ENCODE measurements at places on chromosomes 6 and 20.

DNA sequence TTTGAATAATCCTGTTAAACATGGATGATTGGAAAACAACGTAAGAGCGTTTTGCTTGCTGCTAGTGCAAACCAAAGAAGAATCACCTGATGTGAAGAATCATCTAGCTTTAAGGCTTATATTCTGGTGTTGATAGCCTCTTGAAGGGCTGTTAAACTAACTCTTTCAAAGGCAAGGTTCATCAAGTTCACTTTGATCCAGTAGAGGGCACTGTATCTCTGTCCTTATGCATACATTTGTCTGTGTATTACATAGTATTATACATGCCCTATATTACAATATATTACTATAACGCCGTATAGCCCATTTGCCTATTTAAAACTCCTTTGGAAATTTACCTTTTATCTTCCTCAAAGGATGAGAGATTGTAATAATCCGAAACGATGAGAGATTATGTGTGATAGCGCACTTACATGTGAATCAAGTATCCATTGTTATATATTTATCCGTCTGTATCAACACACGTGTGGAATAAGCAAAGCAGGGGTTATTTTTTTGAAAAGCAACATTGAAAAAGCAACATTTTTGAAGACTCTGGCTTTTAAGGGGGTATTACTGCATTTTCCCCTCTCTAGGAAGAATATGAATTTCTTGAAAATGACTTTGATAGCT lies 50.8 kb upstream of the NRN1 start:
- DNase-seq: peak; percentile 28

DNA sequence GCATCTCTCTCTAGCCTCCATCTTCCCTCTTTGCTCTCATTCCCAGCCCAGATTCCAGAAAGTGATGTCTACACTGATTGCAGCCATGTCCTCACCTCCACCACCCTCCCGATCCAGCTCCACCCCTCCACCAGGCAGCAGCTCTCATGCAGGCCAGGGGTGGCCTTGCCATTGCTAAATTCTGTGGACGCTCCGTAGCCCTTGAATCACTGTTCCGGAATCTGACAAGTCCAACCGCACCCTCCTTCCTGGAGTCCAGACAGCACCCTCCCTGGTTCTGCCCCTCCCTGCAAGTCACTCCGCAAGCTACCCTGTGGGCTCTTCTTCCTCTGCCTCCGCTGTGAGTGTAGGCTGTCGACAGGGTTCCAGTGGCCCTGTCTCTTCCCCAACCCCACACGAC lies 26.2 kb downstream of the TNXB start:
- DNase-seq: peak; percentile 81

- DNase-seq: no peak
Observed at GRCh38 chr6:144094731-144095133, 641 bp downstream of the SF3B5 start.

DNA sequence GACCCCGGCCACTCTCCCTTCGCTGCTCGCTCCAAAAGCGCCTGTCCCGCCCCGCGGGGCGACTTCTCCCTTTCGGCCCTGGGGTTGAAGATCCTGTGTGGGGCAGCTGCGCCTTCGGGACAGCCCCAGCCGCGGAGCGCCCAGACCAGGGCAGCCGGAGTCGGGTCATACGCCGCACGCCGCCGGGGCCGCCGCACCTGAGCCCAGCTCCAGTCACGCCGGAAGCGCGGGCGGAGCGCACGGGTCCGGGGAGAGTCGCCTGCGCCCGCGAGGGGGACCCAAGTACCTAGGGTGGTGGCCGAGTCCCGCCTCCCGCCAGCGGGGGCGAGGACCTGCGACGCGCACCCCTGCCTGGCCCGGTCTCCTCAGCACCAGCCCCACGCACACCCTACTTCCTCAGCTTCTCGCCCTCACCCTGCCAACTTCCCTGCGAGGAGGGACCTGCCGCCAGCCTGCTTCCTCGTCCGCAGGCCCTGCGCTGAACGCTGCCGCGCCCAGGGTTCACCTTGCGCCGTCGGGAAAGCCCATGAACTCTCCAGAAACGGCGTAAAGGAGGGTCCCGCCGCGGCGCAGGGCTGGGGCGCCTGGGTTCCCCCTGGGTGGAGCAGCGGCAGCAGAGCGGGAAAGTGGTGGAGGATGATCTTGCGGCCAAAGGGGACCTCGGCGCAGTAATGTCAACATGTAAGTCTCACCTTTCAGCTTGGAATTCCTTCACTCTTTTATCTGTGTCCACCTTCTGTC lies at the start of gene ADGRG6:
ADGRG6 (plus strand) TSS at position 357 of the 741 bp plus-strand sequence; CDS start at position 680, 323 bp downstream.
- peak; percentile 30 for DNase-seq

- DNase-seq: no peak
Observed at GRCh38 chr6:111850295-111850937, 22.8 kb downstream of the FYN start.

GRCh38 chr20:44596010-44596409 lies 13.6 kb downstream of the PKIG start:
- DNase-seq: no peak

- DNase-seq: no peak
Observed at GRCh38 chr6:125154118-125154760, 666 bp downstream of the TPD52L1 start.

DNA sequence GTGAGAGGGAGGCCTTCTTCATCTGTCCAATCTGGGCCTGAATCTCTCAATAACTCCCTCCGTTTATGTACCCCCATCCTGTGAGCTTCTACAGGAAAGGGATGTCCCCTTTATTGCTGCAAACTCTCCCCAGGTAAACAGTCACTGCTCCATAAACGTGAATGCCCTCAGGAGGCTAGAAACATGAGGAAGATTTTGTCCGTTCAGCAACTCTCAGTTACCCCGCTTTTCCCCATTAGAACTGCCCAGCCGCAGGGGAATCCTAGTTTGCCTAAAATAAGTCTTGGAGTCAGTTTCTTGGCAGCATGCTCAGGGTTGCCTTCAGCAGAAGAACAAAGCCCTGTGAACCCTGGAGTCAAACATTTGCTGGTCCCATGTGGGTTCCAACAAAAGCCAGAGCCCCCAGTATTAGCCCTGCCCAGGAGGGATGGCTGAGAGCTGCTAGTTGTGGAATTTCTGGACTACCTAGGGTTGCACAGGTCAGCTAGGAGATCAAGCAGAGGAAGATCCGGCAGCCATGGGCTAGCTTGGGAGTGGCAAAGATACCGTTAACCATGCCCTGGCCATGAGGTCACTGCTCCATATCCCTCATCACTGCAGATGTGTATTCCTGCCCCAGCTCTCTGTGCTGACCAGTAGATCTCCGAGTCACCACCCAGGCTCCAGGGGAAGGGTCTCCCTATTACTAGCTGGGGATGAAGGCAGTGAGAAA lies 640 bp downstream of the LRRN4 start:
- no peak for DNase-seq
